ENCODE measurements at places on chromosomes 16 and 17. TPM values are rescaled to one million over a fixed set of nuclear protein-coding genes. Genes with fewer than 3 reads are reported as not detected.

HSPB9 gene
- not detected for polyA plus RNA-seq

DNA sequence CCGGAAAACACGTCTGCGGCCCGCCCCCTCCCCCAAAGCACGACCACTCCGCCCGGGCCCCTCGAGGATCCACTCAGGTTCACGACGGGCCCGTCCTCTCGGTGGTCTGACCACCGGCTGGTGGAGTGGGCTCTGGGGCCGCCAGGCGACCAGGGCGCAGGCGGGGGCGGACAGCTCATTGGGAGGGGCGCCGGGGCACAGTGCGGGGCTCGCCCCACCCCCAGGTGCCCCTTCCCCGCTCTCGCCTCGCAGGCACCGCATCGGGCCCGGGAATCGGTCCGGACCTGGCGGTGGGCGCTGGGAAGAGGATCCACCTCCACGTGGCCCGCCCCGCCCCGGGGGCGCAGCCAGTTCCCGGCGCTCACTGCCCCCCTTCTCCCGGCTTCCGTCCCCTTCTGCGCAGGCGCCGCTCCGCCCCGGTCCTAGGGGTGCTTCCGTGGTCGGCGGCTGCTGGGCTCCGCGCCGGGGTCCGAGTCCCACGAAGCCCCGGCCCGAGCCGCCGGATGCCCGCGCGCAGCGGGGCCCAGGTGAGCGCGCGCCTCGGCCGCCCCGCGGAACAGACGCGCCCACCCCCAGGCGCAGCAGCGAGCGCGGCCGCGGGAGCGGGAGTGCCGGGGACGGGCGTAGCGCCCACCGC is at the start of gene MPG:
MPG (plus strand) TSS at position 419 of the 637 bp plus-strand sequence; CDS start at position 504, 85 bp downstream.
- DNase-seq, result no peak

DNA sequence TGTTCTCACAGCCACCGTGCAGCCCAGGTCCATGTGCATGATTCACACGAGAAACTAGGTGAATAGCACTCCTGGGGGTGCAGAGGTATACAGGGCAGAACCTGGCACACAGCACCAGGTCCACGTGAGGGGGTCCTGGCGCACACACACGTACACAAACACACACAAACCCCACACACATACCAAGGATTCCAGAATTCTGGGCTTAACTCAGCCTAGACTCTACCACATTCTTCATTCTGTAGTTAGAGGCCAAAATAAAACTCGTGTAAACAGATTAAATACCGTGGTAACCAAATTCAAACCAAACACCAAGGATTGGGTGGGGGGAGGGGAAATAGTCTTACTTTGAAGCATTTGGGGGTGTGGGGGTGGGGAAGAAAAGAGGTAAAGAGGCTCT is 58.5 kb downstream of the XYLT1 start:
- no peak for DNase-seq

GRCh38 chr17:40557531-40558299 is 7.6 kb downstream of the CCR7 start:
- no peak for DNase-seq

DNA sequence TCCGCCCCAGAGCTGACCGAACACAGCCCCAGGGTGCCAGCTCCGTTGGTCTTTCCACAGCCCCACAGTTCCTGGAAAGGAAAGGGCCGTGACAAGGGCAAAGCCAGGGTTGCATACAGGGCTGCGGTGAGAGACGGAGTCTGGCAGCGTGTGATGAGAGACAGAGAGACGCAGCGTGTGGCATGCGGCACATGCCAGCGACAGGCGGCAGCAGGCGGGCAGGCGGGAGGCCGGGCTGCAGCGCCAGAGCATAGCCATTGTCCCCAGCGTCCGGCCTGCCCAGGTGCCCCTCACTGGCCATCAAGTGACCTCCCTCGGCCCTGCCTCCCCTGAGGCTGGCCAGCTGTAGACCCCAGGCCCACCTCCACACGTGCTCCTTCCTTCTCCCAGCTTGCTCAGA is 8.6 kb downstream of the RTN4RL1 start:
- no peak for DNase-seq

DNA sequence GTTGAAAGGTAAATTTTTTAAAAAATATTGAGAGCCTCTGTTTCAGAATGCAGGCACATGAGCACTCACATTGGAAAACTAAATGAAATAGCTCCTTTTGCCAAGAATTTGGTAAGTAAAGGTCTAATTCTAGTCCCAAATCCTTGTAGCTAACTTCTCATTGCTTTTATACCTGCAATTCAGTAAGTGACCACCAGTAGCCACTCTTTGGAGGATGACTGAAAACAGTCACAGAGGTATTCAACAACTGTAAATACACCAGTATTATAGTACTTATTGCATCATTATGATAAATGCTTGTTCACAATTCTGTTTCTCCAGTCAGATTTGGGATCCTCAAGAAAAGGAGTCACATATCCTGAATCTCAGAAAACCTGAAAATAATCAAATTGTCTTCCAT is 562.4 kb upstream of the CDH11 start:
- no peak for DNase-seq

DNA sequence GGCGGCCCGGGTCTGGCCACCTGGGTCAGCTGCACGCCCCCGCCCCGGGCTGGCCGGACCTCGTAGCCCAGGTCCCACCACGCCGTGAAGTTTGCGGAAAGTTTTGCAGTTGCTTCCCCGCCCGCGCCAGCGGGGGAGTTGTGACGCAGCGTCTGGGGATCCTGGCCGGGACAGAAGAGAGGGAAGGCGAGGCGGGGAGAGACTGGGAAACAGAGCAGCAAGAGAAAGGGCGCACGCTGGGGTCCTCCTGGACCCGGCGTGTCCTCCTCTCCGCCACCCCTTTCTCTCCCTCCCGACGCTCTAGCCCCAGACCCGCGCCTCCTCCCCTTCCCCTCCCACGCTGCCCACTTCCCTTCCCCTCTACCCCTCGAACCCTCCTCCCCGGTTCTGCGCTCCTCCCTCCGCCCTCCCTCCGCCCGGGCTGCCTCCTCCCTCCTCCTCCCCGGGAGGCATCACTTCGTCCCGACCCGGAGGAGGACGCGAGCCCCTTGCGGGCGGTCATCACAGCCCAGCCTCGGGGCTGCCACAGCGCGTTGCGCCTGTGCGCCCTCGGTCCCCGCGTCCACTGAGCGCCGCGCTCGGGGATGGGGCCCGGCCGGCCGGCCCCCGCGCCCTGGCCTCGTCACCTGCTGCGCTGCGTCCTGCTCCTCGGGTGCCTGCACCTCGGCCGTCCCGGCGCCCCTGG is at the start of gene MRC2:
MRC2 (plus strand) TSS at position 452 of the 685 bp plus-strand sequence; CDS start at position 585, 133 bp downstream.
- no peak for DNase-seq
